ENCODE measurements at places on chromosomes 11 and 22.

DNA sequence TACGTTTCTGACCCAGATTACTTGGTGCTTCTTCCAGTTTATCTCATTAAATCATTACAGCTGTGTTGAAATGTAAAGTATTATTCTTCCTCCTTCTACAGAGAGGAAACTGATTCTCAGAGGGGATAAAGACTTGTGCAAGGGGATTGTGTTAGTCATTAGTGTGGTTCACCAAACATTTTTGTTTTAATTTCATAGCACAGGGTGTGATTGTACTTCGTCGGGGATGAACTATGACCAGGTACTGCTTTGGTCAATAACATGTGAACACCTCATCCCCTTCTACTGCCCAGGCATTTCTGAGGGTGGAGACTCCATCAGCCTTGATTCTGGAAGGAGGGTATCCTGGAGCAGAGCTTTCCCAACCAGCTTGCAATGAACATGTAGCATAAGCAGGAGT is 120.2 kb upstream of the ALX4 start:
- no peak for DNase-seq

- DNase-seq: no peak
These were observed 134.6 kb downstream of the CHST1 start for GRCh38 chr11:45530776-45531175.

GRCh38 chr11:44236296-44236695 is 73.6 kb downstream of the ALX4 start:
- DNase-seq: no peak

GRCh38 chr11:93410441-93410840 is 79.9 kb downstream of the DEUP1 start:
- no peak for DNase-seq

- DNase-seq: no peak
These were observed 56.8 kb downstream of the CD6 start for GRCh38 chr11:61028135-61028729.

GRCh38 chr11:70539360-70540095 is 141.2 kb downstream of the CTTN start:
- no peak for DNase-seq

DNA sequence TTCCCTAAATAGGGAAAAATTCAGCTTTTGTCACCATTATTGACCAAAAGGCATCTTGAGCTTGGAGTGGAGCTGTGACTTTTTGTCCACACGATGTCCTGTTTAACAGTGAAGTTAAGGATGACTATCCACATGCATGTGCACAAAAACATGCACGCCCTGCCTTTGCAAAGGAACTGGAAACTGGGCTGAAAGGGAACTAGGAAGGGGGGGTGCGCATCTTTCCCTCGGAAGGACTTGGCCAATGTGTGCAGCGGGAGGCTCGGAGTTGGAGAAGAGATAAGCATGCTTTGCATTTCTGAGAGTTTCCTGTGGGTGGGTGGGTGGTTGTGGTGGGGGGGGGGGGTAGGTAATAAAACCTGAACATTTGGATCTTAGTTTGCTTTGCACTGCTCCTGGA is 411 bp upstream of the KIRREL3 start:
- no peak for DNase-seq

DNA sequence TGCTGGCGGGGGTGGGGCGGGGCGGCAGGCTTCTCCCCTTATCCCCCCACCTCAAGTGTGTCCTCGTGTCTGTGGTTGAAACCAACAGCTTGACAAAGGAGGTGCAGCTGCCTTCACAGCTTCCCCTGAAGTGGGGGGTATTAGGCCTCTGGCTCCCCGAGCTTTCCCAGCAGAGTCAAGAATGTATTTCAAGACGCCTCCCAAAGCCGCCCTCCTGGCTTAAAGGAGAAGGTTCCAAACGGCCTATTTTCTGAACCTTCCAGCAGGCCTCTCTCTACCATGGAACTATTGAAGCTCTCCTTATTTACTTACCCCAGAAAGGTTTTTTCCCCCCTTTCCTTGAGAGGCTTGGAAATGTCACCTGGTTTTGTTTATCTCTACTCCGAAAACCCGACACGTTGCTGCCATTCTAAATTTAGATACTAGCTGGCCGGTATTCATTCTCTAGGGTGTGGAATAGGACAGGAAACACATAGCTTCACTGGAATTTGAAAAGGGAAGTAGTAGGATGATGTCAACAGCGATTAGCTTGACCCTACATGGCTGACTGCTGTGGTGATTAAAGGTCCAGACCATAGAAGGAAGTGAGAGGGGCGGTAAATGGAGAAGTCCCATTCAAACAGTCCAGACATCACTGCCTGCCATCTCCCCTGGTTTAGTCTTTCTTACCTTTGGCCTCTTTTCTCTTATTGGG is 671 bp upstream of the PICALM start:
- DNase-seq: peak; percentile 91

GRCh38 chr11:89583580-89583979 is 92.4 kb upstream of the NOX4 start:
- DNase-seq: no peak

DNA sequence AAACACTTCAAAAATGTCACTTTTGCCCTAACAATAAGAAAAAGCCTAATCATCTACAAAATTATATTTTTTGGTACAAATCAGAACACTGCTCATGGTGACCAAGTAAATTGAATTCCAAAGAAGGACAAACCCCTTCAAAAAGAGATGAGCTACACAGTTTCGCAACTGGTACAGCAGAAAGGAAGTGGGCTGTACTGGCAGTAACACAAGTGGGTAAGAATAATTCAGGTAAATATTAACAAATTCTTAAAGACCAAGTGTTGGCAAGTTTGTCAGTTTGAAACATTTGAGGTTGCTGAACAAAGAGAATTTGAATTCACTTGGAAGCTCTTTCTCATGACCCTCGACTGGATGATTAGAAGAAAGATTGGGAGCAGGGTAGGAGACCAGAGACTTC is 35.5 kb downstream of the MSANTD4 start:
- no peak for DNase-seq

- DNase-seq: peak; percentile 55
These were observed 18.8 kb upstream of the TSPAN18 start for GRCh38 chr11:44708009-44708408.

DNA sequence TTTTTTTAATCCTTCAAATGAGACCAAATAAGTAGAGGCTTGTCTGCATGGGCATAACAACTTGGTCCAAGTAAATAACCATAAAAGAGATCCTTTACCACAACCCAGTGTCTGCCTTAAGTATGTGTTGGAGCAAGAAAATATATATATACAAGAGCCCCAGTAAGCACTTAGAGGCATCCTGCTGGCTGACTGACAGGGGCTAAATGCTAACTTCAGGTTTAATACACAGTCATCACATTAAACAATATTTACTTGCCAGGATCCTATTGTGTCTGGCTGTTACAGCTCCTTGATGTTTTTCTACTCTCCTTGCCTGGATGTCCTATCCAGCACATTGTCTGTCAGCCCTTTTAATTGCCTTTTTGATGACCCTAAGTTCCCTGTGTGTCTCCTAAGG is 37.5 kb upstream of the MMP20 start:
- DNase-seq: no peak

DNA sequence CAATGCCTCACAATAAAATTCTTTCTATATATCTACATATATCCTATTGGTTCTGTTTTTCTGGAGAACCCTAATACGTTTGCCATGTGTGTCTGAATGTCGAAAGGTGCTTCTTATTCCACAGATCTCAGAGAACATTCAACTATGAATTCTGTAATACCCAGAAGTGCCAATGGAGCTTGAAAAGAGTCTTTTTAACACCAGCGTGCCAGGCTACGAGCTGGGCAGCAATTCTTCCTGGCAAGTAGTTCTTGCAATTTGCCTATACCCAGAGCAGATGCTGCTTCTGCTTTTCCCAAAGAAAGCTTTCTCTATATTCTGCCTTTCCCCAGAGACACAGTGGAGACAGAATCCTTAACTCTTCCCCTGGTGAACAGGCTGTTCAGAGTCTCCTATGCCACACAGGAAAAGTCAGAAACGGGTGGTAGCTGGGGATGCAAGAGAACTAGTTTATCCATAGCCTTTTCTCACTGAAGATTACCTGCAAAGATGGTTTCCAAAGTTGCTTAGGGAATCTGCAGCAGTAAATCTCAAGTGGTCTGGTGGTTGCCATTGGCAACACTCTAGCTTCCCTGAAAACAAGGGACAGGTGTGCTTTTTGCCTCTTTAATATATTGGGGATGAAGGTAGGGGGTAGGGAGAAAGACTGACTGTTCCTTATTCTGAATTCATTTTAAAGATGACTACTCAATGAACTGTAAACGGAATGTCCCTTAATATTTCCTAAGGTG is 16.8 kb upstream of the PAFAH1B2 start:
- no peak for DNase-seq

DNA sequence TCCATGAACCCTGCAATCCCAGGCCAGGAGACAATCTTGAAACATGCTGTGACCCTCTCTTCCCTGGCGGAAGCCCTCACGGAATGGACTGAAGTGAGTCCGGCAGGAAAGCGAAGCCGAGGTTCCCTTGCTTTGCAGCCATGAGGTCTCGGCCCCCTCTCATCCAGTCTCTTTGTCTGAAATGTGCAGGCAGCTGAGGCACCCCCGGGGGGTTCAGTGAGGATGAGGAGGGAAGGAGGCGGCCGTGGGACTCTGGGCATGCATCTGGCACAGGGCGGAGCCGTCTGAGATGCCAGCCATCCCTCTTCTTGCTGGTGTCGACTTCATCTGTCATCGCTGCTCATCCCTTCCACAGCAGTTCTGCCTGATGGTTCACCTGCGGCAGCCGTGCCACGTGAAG is 1485.7 kb downstream of the BRD1 start:
- DNase-seq: no peak

DNA sequence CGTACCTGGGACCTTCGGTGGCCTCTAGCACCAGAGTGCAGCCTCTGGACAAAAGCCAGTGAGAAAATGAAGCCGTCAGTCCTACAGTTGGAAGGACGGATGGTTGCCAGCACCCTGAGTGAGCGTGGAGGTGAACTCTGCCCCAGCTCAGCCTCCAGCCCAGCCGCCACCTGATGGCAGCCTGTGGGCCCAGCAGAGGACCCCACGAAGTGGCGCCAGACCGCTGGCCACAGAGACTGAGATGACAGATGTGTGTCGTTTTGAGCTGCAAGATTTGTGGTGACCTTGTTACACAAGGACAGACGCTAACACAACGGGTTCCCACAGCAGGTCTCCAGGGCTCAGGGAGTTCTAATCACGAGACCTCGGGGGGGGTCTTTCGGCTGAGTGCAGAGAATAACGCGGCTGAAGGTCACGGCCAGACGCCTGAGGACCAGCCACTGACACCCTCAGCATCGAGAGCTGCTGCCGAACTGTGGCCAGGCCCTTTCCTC is 75.0 kb downstream of the BRD1 start:
- DNase-seq: no peak

GRCh38 chr11:125250318-125251213 is 86.0 kb downstream of the PKNOX2 start:
- no peak for DNase-seq

DNA sequence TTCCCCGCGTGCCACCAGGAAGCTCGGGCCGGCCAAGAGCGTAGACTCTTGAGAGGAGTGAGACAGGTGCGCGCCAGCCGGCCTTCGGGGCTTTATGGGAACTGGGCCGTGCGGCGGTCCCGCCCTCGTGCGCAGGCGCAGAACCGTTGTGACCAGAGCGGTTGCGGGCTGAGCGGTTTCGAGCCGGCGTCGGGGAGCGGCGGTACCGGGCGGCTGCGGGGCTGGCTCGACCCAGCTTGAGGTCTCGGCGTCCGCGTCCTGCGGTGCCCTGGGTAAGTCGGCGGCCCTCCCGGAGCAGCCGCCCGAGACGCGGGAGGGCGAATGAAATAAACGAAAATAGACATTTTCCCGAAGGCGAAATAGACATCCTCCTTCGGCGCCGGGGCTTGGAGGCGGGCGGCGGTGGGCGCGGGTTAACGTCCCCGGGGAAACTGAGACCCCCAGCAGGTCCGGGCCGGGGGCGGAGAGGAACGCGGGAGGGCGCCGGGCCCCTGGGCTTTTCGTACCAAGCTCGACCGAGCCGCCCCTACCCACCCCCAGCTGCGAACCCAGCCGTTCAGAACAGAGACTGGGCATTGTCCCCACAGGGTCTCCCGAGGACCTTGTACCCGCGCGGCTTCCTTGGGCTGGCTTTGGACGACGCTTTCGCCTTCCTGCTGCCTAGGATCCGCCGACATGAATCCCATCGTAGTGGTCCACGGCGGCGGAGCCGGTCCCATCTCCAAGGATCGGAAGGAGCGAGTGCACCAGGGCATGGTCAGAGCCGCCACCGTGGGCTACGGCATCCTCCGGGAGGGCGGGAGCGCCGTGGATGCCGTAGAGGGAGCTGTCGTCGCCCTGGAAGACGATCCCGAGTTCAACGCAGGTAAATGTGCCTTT is at the start of gene ASRGL1:
TSS of gene ASRGL1 (plus strand) at position 146 of the 879 bp plus-strand sequence. CDS start at position 676, 530 bp downstream.
- DNase-seq: peak; percentile 22

GRCh38 chr11:127873478-127873877 is 713.9 kb downstream of the ETS1 start:
- no peak for DNase-seq

DNA sequence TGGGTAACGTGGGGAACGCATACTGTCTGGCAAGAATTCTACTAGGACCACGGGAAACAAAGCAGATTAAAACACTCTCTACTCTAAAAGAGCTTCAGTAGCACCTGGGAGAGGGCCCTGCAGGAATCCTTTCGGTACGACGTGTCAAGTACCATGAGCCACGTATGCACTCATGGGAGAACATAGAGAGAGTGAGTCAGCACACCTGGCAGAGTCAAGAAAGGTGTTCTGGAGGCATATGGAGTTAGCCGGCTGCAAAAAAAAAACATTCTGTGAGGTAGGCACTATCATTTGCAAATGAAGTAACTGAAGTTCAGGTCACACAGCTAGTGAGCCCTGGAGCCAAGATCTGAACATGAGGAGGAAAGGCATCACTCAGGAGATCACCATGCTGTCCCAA is 71.1 kb upstream of the BID start:
- no peak for DNase-seq

DNA sequence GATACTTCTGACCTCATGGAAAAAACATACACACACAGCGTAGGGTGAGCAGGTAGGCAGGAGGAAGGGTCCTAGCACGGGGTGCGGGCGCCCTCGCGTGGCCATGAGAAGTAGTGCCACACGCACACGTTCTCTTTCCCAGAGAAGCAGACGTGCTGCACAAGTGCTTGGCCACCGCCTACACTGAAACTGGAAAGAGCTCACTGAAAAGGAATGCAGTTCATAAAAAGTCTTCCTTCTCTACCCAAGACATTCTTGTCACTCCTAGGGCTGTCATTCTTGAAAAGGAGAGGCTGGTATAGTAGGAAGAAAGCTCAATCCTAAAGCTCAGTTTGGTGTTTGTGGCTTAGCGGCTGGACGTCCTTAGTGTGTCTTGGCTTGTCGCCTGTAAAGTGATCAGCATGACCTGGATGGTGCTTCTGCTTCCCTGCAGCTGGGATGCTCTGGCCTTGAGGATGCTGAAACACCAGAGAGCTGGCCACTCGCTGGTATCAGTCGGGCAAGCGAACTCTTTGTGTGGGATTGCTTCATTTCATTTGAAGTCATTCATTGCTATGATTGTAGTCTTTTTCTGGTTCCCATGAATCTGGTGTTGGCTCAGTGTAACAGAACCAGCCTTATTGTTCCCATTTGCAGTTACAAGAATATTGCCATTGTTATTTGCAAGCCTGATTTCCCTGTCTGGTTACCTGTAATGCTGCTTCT is 303.8 kb downstream of the NTM start:
- peak; percentile 73 for DNase-seq
